ENCODE measurements at places on chromosomes 2 and 18.

DNA sequence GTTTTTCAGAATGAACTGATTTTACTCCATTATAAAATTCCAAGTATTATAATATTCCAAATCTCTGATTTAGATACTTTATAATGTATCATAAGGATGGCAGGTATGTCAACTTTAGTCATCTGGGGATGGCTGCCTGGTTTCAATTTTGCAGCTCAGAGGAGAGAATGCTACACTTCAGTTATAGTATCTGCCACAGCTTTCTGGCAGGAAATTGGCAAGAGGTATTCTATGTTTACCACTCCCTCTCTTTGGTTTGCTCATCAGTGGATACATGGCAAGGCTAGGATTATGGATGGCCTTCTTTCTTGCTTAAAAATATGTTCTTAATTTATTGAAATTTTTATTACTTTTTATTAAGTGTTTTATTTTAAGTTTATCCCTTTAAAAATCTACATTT is 67.0 kb upstream of the TNFRSF11A start:
- no peak for DNase-seq

DNA sequence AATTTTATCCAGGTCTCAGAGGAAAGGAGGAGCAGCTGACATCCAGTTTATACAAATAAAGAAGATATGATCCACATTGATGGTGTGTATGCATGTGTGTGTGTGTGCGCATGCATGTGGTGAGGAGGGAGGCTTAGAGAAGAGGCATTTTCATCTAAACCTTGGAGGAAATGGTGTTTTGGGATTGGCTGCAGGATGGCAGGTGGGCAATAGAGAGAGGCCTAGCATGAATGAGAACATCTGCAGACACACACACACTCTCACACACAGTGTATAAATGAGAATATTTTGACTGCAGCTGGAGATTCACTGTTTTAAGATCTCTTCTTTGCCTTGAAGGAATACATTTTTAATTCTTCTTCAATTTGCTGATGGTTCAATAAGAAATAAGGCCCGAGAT is 61.7 kb upstream of the TMEM17 start:
- DNase-seq = no peak

GRCh38 chr2:197461057-197461456 is 7.7 kb downstream of the COQ10B start:
- DNase-seq = no peak

GRCh38 chr2:239956818-239957261 is 68.3 kb downstream of the NDUFA10 start:
- no peak for DNase-seq
